ENCODE measurements at places on chromosomes 6 and 20.

- DNase-seq = no peak
Measured at GRCh38 chr6:166586424-166587156, at the start of gene RAMACL. Gene RAMACL (minus strand): TSS chr6:166586678. CDS start chr6:166586477, 201 bp downstream.

- DNase-seq = no peak
Measured at GRCh38 chr6:158043586-158044524, 62.2 kb downstream of the SYNJ2 start.

DNA sequence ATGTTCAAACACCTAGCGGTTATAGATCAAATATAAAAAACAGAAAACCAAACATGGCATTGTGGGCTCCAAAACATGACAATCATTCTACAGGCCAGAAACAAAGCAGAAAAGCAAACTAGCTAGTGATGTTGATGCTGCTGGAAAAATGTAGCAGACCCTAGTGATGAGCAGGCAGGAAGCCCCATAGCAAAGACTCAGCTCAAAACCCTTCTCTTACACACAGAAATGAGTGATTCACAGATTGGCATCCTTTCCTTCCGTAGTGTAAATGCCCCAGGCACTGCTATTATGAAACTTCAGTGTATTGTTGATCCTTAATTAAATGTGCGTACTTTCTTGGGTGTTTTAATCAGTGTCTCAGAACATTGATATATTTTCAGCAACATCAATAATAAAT lies 425.1 kb downstream of the UTRN start:
- no peak for DNase-seq

GRCh38 chr6:129596522-129596921 lies 113.5 kb downstream of the ARHGAP18 start:
- no peak for DNase-seq

DNA sequence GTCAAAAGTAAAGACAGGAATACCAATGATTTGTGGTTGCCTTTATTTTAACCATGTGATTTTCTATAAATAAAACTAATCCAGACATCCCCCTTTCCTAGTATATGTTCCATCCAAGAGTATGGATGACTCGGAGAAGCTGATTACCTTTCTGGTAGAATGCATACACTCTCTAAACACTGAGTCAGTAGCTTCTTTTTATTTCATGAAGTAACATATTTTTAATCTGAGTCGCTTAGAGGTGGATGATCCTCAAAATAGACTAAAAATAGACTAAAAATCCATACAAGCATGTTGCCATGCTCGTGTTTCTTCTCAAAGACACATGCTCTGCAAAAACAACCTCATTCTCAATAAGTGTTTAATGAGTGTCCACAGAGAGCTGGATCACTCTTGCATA lies 263.7 kb downstream of the COL12A1 start:
- DNase-seq = no peak

GRCh38 chr6:22025468-22026163 lies 271.2 kb downstream of the PRL start:
- DNase-seq = no peak

DNA sequence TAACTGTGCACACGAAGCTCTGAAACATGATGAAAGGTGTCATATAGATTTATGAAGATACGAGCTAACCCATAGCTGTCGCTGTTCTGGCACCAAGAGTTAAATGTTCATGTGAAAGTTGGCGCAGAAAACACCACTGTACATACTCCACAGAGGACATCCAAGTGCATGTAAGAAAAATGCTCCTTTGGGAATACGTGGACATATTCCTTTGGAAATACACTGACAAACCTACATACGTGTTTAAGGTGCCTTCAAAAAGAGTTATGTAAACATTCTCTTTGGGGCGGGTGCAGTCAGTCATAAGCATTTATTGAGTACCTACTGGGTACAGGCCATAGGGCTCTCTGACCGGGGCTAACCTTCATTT lies 723 bp upstream of the ARID1B start:
- no peak for DNase-seq

GRCh38 chr6:119133400-119133799 lies 54.9 kb upstream of the FAM184A start:
- no peak for DNase-seq

DNA sequence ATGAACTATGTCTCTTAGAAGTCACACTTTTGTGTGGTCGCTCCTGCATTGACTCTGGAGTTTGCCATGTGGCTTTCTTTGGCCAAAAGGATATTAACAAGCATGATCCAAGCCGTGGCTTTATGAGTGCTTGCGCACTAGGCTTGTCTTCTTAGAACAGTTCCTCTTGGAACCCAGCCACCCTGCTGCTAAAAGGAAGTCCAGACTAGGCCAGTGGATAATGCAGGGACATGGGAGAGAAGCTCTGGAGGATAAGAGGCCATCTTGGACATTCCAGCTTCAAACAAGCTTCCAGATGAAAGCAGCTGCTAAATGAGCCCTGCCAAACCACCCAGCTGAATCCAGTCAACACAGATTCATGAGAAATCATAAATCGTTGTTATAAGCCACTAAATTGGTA lies 346.4 kb downstream of the CDC5L start:
- DNase-seq = no peak

DNA sequence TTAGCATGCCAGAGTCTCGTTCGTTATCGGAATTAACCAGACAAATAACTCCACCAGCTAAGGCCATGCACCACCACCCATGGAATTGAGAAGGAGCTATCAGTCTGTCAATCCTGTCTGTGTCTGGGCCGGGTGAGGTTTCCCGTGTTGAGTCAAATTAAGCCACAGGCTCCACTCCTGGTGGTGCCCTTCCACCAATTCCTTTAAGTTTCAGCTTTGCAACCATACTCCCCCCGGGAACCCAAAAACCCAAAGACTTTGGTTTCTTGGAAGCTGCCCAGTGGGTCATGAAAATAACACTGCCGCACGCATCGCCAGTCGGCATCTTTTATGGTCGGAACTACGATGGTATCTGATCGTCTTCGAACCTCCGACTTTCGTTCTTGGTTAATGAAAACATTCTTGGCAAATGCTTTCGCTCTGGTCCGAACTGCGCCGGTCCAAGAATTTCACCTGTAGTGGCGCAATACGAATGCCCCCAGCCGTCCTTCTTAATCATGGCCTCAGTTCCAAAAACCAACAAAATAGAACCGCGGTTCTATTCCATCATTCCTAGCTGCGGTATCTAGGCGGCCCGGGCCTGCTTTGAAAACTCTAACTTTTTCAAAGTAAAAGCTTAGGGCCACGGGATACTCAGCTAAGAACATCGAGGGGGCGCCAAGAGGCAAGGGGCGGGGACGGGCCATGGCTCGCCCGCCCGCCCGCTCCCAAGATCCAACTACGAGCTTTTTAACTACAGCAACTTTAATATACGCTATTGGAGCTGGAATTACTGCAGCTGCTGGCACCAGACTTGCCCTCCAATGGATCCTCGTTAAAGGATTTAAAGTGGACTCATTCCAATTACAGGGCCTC lies 1958.5 kb upstream of the DEFB115 start:
- DNase-seq = no peak

GRCh38 chr6:67121115-67121514 lies 1414.1 kb upstream of the EYS start:
- DNase-seq = no peak

All from stimulated activated CD4-positive, alpha-beta T cell treated with anti-CD3 and anti-CD28 coated beads, Interleukin-1b, Interleukin-23, amount 100 ng/mL, for 1 hour (primary cell).